ENCODE measurements at places on chromosomes 7 and 10. TPM values are rescaled to one million over a fixed set of nuclear protein-coding genes. Genes with fewer than 3 reads are reported as not detected.

Gene UPK3BL2
- total RNA-seq, result 3.4 TPM

Gene PCDH15
- not detected for total RNA-seq

Gene AGMO
- not detected for total RNA-seq

Gene PPP1R3A
- not detected for total RNA-seq

Gene SNCG
- total RNA-seq, result 43.6 TPM

Gene IGF2BP3
- 0.64 TPM for total RNA-seq

Gene ACTL6B
- not detected for total RNA-seq

Gene STRIP2
- 1.0 TPM for total RNA-seq

Gene PCLO
- 1.4 TPM for total RNA-seq

Gene DKK1
- total RNA-seq, result 0.42 TPM

Gene GPER1
- 0.48 TPM for total RNA-seq

Gene GPR22
- total RNA-seq, result not detected

Gene TAS2R5
- total RNA-seq, result 4.2 TPM

Gene GPC2
- 2.1 TPM for total RNA-seq

Gene LRGUK
- 0.92 TPM for total RNA-seq

Gene MRPL32
- total RNA-seq, result 38.8 TPM

Gene OPN4
- not detected for total RNA-seq

Gene OLAH
- total RNA-seq, result 0.48 TPM

Gene NPY4R
- total RNA-seq, result not detected

Gene ANKRD26
- total RNA-seq, result 7.1 TPM

Gene RBM33
- total RNA-seq, result 52.4 TPM

Gene KIF11
- 0.35 TPM for total RNA-seq

Gene GCK
- 1.3 TPM for total RNA-seq

Gene MEIG1
- not detected for total RNA-seq

Gene IDI2
- not detected for total RNA-seq

Gene ADARB2
- total RNA-seq, result 0.28 TPM

Gene ADAM12
- total RNA-seq, result 24.7 TPM

Gene IFRD1
- 37.2 TPM for total RNA-seq

Gene FAM241B
- total RNA-seq, result 2.0 TPM

Gene LIPN
- total RNA-seq, result not detected

Gene PDE6C
- not detected for total RNA-seq

Gene PLAU
- 0.81 TPM for total RNA-seq

Gene PLEKHS1
- 1.7 TPM for total RNA-seq

Gene HNRNPF
- total RNA-seq, result 100 TPM

Gene ANKRD7
- total RNA-seq, result not detected

Gene PALD1
- total RNA-seq, result 10.5 TPM

Gene GIMAP2
- 12.2 TPM for total RNA-seq

Gene NDUFB2
- 120 TPM for total RNA-seq

Gene THNSL1
- 7.4 TPM for total RNA-seq

Gene FAM24B
- total RNA-seq, result 2.4 TPM

Gene POLR2J3
- 10.5 TPM for total RNA-seq

Gene LDB3
- 2.6 TPM for total RNA-seq

Gene SPDYE11
- not detected for total RNA-seq

Gene CPA2
- total RNA-seq, result 3.6 TPM

Gene IDE
- total RNA-seq, result 30.7 TPM

Gene ZNF853
- 24.8 TPM for total RNA-seq

Gene FAM13C
- 35.2 TPM for total RNA-seq

Gene GIMAP4
- 7.1 TPM for total RNA-seq

Gene OR2A7
- total RNA-seq, result 3.8 TPM

Gene AGAP4
- 23.4 TPM for total RNA-seq

Gene PLXNA4
- 28.4 TPM for total RNA-seq

Gene ALOX5
- total RNA-seq, result 10.8 TPM

Gene VSTM2A
- not detected for total RNA-seq

Gene LIPJ
- total RNA-seq, result 0.23 TPM

Gene WNT8B
- not detected for total RNA-seq

Gene ABCC2
- total RNA-seq, result 0.84 TPM

All from ovary (tissue), 10 donors.